ENCODE measurements at places on chromosomes 2 and 18.

- DNase-seq, result no peak
Measured at GRCh38 chr2:98455494-98455976, 10.9 kb downstream of the INPP4A start.

DNA sequence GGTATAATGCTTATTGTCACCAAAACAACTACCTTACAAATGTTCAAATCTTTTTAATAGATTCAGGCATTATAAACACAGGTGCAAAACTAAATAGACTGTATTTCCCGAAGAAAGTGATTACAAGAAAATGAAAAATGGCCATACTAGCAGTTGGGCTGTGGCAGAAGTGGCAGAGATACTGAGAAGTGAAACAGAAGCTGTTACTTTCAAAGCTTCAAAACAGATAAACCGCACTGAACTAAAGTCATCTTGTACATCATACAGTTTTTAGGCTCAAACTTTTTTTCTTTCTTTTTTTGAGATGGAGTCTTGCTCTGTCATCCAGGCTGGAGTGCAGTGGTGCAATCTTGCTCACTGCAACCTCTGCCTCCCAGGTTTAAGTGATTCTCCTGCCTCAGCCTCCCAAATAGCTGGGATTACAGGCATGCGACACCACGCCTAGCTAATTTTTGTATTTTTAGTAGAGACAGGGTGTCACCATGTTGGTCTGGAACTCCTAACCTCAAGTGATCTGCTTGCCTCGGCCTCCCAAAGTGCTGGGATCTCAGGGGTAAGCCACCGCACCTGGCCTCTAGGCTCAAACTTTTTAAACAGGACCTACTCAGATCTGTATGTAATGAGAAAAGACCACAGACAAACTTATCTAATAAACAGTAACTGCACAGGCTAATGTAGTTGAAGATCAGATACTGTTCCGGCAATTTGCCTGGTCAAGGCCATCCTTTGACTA lies 77.9 kb upstream of the SATB2 start:
- DNase-seq, result no peak

DNA sequence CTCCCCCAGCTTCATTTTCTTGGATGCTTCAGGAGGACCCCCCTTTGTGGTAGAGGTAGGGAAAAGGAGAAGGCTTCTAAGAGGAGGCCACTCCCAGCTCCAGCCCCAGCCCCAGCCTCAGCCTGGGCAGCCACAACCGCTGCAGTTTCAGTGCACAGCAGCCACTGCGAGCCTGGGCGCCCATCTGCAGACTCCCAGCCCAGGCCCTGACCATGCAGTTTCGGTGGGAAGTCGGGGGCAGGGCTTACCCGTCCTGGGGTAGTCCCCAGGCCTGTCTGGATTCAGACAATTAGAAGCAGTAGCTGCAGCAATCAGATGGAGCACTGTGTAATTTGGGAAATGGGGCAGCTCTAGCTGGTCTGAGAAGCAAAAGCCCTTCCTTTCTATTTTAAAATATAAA lies 28.6 kb downstream of the ITM2C start:
- DNase-seq, result no peak

GRCh38 chr2:183179156-183179555 lies 54.9 kb downstream of the NUP35 start:
- DNase-seq, result no peak

- DNase-seq, result no peak
Measured at GRCh38 chr2:5689750-5690149, 2.4 kb upstream of the SOX11 start.

DNA sequence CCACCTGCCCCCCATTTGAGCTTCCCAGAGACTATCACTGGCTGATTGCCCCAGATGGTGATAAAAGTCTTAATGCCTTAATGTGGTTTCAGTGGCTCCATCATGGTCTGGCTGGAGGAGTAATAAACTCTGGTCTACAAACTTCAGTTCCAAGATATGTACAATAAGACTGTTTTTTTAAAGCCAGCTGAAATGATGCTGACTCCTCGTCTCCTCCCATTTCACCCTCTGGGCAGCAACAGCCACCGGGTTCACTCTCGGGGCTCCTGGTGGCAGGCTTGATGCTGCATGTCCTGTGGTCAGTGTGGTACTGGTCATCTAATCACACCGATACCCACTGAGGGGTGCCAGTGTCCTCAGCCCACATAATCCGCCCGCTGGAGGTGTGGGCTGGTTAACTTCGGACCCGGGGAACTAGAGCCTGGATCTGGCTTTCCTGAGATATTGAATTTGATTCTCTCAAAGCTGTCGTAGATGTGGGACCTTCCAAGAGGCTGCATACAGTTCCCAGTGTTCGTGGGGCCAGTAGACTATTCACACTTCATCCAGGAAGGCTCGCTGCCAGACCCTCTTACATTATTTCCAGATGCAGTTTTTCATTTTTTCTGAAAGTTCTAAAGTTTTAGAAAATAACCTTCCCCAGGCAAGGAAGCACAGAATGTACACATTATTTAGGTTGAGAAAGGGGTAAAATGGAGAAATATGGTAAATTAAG lies 95.3 kb downstream of the GALR1 start:
- DNase-seq, result no peak

DNA sequence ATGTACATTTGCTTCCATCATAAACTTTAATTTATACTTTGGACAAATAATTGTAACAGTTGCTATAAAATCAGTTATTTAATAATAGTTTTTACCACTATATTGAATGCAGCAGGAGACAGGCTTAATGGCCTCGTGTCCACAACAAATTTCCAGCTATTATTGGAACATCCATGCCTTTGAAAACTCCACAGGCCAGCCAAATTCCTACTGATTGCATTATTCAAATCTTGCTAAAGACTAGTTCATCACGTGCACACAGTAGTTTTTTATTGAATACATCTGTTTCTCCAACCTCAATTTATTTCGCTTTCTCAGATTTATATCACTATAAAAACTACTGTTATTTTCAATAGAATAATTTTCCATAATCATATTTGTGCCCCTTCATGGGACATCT lies 18.4 kb upstream of the PTPRM start:
- DNase-seq, result no peak

- no peak for DNase-seq
Measured at GRCh38 chr18:22466608-22467395, 49.1 kb upstream of the CTAGE1 start.
